Muscle of leg (tissue), 16 donors: ENCODE measurements at places on chromosomes 11 and 22. TPM values are rescaled to one million over a fixed set of nuclear protein-coding genes. Genes with fewer than 3 reads are reported as not detected.

- H3K4me3 ChIP-seq: no peak overlapping the region
- no peak overlapping the region for H3K27ac ChIP-seq
- peaks cover 10% of the 10 kb centered on the region for H3K36me3 ChIP-seq
- no peaks in the 10 kb centered on the region for H3K27me3 ChIP-seq
- H3K4me1 ChIP-seq: peaks cover 56% of the 10 kb centered on the region
Observed at GRCh38 chr11:44622190-44622650, 56.8 kb downstream of the CD82 start.

The MMP1 gene
- polyA plus RNA-seq: 1.7 TPM

GRCh38 chr22:47659467-47660223, 897.2 kb downstream of the TBC1D22A start:
- no peak overlapping the region for H3K27ac ChIP-seq
- H3K4me1 ChIP-seq: peaks cover 14% of the 10 kb centered on the region
- H3K27me3 ChIP-seq: no peaks in the 10 kb centered on the region
- DNase-seq: peak; percentile 55
- H3K36me3 ChIP-seq: no peaks in the 10 kb centered on the region

GRCh38 chr22:21102659-21103267, 57.0 kb downstream of the LRRC74B start:
- no peak overlapping the region for H3K27ac ChIP-seq
- peaks cover 4% of the 10 kb centered on the region for H3K4me1 ChIP-seq
- peaks cover 4% of the 10 kb centered on the region for H3K27me3 ChIP-seq
- no peaks in the 10 kb centered on the region for H3K36me3 ChIP-seq
- H3K4me3 ChIP-seq: no peak overlapping the region

GRCh38 chr11:122697636-122698167, 42.2 kb downstream of the UBASH3B start:
- no peak overlapping the region for H3K4me3 ChIP-seq
- no peaks in the 10 kb centered on the region for H3K27me3 ChIP-seq
- H3K4me1 ChIP-seq: peaks cover 2% of the 10 kb centered on the region
- DNase-seq: peak; percentile 44
- H3K36me3 ChIP-seq: no peaks in the 10 kb centered on the region

The PRRG4 gene
- polyA plus RNA-seq: 0.24 TPM

The MRTFA gene
- 33.2 TPM for polyA plus RNA-seq

GRCh38 chr11:10503777-10504480, 37.1 kb downstream of the RNF141 start:
- no peak overlapping the region for H3K27ac ChIP-seq
- peak; percentile 30 for DNase-seq
- no peaks in the 10 kb centered on the region for H3K4me1 ChIP-seq

The TSSK2 gene
- polyA plus RNA-seq: 0.23 TPM

- no peak for DNase-seq
- H3K4me1 ChIP-seq: peaks cover 5% of the 10 kb centered on the region
- no peak overlapping the region for H3K27ac ChIP-seq
- no peaks in the 10 kb centered on the region for H3K36me3 ChIP-seq
- peaks cover 6% of the 10 kb centered on the region for H3K27me3 ChIP-seq
- no peak overlapping the region for H3K4me3 ChIP-seq
Observed at GRCh38 chr22:22355096-22355834, 110.7 kb downstream of the VPREB1 start.

The SYT7 gene
- 2.8 TPM for polyA plus RNA-seq

- no peaks in the 10 kb centered on the region for H3K27me3 ChIP-seq
- no peaks in the 10 kb centered on the region for H3K36me3 ChIP-seq
- peak; percentile 85 for DNase-seq
- no peak overlapping the region for H3K4me3 ChIP-seq
- no peaks in the 10 kb centered on the region for H3K4me1 ChIP-seq
Observed at GRCh38 chr11:23359297-23359696, 499.0 kb upstream of the CCDC179 start.

The MCHR1 gene
- 0.15 TPM for polyA plus RNA-seq

- DNase-seq: no peak
- no peak overlapping the region for H3K4me3 ChIP-seq
- no peak overlapping the region for H3K27ac ChIP-seq
- H3K27me3 ChIP-seq: no peaks in the 10 kb centered on the region
- peaks cover 28% of the 10 kb centered on the region for H3K4me1 ChIP-seq
Observed at GRCh38 chr22:32887324-32887980, 85.9 kb downstream of the TIMP3 start.

The ALG9 gene
- 27.5 TPM for polyA plus RNA-seq

The OVOL1 gene
- polyA plus RNA-seq: 0.32 TPM

DNA sequence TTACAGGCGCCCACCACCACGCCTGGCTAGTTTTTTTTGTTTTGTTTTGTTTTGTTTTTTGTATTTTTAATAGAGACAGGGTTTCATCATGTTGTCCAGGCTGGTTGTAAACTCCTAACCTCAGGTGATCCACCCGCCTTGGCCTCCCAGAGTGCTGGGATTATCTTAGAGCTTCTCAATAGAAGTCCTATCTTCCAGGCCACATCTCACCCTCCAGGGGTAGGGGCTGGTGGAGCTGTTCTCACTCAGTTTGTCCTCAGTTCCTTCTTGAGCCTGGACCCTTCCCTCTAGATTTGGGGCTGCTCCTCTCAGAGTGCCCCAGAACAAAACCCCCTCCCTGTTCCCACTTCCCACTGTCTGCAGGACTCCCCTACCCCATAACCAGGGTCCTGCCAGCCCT, 31.3 kb downstream of the BCR start:
- H3K4me3 ChIP-seq: no peak overlapping the region
- H3K27ac ChIP-seq: no peak overlapping the region
- peaks cover 42% of the 10 kb centered on the region for H3K4me1 ChIP-seq
- H3K27me3 ChIP-seq: peaks cover 24% of the 10 kb centered on the region

DNA sequence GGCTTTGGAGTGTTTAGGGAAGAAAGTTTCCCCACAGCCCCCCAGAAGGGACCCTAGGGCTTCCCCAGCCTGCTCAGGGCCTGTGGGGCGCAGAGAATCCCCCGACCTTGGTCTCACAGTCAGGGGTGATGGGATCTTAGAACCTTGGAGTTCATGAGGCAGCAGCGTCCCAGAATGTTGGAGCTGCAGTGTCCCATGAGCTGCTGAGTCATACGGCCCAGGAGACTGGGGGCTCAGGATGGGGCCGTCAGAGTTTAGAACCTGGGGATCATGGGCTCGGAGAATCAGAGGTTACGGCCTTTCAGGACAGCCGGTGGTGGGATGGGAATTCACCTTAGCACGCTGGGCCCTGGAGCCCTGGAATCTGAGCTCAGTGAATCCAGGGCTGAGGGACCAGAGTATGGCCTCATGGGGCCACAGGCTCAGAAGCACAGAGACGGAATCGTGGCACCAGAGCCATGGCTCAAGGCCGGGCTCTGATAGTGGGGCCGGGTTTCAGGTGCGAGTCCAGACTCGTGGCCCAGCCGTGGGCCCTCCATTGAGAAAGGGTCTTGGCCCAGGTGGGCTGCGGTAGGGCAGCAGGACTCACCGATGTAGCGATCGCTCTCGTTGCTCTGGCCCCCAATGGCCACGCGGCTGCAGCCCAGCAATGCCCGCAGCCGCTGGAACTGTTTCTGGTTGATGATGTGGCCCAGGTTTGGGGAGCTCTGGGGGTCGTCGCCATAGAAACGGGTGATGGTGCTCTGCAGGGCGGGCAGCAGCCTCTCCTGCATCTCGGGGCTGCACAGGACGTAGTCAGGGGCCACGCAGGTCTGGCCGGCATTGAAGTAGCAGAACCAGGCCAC, 9.5 kb downstream of the ALDH3B2 start:
- no peak overlapping the region for H3K4me3 ChIP-seq
- no peaks in the 10 kb centered on the region for H3K36me3 ChIP-seq
- no peak overlapping the region for H3K27ac ChIP-seq
- no peak for DNase-seq
- no peaks in the 10 kb centered on the region for H3K4me1 ChIP-seq

GRCh38 chr22:27240298-27241075, 561.1 kb downstream of the MN1 start:
- H3K27me3 ChIP-seq: peaks cover 8% of the 10 kb centered on the region
- peaks cover 52% of the 10 kb centered on the region for H3K4me1 ChIP-seq

The MYEOV gene
- polyA plus RNA-seq: 1.7 TPM

DNA sequence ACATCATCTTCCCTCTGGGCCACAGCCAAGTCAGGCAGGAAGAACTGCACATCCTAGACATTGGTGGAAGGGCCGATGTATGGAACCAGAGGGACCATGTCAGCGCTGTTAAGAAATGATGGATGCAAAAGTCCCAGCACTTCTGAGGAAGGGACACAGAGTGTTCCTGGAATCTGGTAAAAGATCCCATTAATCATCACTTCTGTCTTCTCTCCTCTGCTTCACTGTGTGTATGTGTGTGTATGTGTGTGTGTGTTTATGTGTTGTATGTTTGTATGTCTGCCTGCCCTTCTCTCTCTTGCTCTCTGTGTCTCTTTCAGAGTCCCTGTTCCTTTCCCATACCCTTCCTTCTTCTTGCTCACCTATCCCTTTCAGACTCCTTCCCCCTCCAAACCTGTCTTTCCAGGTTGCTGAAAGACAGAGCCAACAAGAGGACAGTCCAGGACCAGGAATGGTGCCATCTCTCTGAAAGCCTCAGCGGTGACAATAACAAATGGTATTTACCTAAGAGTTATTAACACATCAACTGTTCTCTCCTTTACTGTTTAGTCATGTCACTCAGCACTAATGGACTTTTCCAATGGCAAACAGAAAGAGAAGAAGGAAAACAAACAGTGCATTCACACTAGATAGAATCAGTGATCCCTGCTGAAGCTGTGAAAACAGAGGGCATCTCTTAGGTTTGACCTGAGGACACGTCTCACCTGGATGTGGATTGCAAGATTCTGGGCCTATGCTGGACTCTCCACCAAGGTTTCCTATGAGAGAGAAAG, 47.1 kb downstream of the EHF start:
- no peaks in the 10 kb centered on the region for H3K36me3 ChIP-seq
- DNase-seq: no peak
- no peak overlapping the region for H3K4me3 ChIP-seq
- H3K4me1 ChIP-seq: no peaks in the 10 kb centered on the region
- H3K27ac ChIP-seq: no peak overlapping the region
- H3K27me3 ChIP-seq: no peaks in the 10 kb centered on the region

GRCh38 chr22:39727541-39727940, 157.0 kb downstream of the CACNA1I start:
- H3K36me3 ChIP-seq: no peaks in the 10 kb centered on the region
- no peak for DNase-seq
- H3K27ac ChIP-seq: no peak overlapping the region

DNA sequence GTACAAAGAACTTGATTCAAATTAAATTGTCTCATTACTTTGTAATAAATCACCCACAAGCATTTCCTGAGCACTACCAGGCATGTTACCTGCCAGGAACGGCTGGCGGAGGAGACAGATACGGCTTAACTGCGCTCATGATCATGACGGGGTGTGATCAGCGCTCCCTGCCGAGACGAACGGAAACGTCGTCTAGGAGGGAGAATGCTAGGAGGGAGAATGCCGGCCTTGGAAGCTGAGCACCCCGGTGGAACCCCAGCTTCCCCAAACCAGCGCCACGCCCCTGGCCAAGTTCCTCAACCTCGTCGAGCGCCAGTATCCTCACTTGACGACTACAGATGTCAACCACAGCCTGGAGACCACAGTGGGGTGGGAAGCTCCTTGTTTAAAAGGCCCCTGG, 272.8 kb downstream of the CTTN start:
- no peaks in the 10 kb centered on the region for H3K4me1 ChIP-seq
- H3K27ac ChIP-seq: no peak overlapping the region
- H3K36me3 ChIP-seq: no peaks in the 10 kb centered on the region
- no peak overlapping the region for H3K4me3 ChIP-seq
- peak; percentile 11 for DNase-seq

- H3K4me1 ChIP-seq: peaks cover 81% of the 10 kb centered on the region
- peak overlapping the region; percentile 1 for H3K27ac ChIP-seq
- H3K4me3 ChIP-seq: no peak overlapping the region
- peaks cover under 1% of the 10 kb centered on the region for H3K36me3 ChIP-seq
- no peaks in the 10 kb centered on the region for H3K27me3 ChIP-seq
Observed at GRCh38 chr22:20247608-20248171, 20.4 kb downstream of the RTN4R start.

DNA sequence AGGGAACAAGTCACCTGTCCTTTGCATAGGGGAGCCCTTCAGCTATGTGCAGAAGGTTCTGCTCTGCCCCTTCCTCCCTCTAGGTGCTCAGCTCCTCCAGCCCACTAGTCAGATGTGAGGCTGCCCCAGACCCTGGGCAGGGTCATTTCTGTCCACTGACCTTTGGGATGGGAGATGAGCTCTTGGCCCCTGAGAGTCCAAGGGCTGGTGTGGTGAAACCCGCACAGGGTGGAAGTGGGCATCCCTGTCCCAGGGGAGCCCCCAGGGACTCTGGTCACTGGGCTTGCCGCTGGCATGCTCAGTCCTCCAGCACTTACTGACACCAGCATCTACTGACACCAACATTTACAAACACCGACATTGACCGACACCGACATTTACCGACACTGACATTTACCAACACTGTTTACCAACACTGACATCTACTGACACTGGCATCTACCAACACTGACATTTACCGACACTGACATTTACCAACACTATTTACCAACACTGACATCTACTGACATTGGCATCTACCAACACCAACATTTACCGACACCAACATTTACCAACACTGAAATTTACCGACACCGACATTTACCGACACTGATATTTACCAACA, 71.9 kb upstream of the PPP6R3 start:
- peaks cover 10% of the 10 kb centered on the region for H3K4me1 ChIP-seq
- H3K27ac ChIP-seq: no peak overlapping the region
- H3K4me3 ChIP-seq: no peak overlapping the region
- H3K27me3 ChIP-seq: no peaks in the 10 kb centered on the region

GRCh38 chr11:57491371-57492061, 24.0 kb downstream of the SLC43A1 start:
- no peak overlapping the region for H3K4me3 ChIP-seq
- peaks cover 40% of the 10 kb centered on the region for H3K4me1 ChIP-seq
- no peaks in the 10 kb centered on the region for H3K27me3 ChIP-seq
- no peak for DNase-seq
- H3K27ac ChIP-seq: no peak overlapping the region

The RFPL3 gene
- polyA plus RNA-seq: 0.35 TPM

DNA sequence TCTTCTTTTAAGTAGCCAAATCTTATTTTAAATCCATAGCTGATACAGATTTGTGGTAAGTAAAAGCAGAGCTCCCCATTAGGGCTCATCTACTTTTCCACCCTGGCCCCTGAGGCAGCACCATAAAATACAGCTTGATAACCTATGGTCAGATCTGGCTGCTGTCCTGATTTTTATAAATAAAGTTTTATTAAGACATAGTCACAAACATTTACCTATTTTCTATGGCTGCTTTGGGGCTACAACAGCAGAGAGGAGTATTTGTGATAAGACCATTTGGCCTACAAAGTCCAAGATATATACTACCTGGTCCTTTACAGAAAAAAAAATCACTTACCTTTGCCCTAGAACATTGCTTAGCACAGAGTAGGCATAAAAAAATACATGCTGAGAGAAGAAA, 200.0 kb upstream of the SEZ6L start:
- DNase-seq: no peak
- peaks cover 14% of the 10 kb centered on the region for H3K36me3 ChIP-seq
- H3K27me3 ChIP-seq: peaks cover 3% of the 10 kb centered on the region
- no peak overlapping the region for H3K4me3 ChIP-seq
- no peak overlapping the region for H3K27ac ChIP-seq

- H3K36me3 ChIP-seq: no peaks in the 10 kb centered on the region
- H3K27me3 ChIP-seq: peaks cover 34% of the 10 kb centered on the region
- H3K27ac ChIP-seq: no peak overlapping the region
- H3K4me3 ChIP-seq: no peak overlapping the region
Observed at GRCh38 chr22:39985383-39986035, 9.2 kb upstream of the FAM83F start.

The EIF3D gene
- polyA plus RNA-seq: 197 TPM
